Activated CD4-positive, CD25-positive, alpha-beta regulatory T cell (primary cell): ENCODE measurements at places on chromosomes 4 and X.

DNA sequence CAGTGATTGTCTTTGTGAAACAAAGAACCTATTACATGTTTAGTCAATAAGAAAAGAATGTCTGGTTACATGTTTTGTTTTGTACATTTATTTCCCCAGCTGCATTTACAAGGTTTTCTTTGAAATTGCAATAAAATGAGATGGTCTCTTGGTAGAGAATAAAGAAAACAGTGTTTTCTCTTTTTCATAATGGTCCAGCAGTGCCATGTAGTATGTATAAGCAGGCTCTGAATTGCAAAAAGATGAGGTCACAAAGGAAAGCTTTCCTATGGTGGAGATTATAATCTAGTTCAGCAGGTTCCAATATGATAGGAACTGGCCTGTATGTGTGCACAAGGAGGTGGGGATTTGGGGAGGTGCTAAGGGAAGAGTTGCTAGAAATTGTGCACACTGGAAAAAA, 1417.3 kb downstream of the STIM2 start:
- no peak for DNase-seq

- no peak for DNase-seq
Measured at GRCh38 chrX:95754411-95754810, 930.2 kb upstream of the DIAPH2 start.

- no peak for DNase-seq
Measured at GRCh38 chr4:107792711-107793110, 32.0 kb upstream of the SGMS2 start.

GRCh38 chrX:41516999-41517765, 70.0 kb downstream of the NYX start:
- DNase-seq = no peak

DNA sequence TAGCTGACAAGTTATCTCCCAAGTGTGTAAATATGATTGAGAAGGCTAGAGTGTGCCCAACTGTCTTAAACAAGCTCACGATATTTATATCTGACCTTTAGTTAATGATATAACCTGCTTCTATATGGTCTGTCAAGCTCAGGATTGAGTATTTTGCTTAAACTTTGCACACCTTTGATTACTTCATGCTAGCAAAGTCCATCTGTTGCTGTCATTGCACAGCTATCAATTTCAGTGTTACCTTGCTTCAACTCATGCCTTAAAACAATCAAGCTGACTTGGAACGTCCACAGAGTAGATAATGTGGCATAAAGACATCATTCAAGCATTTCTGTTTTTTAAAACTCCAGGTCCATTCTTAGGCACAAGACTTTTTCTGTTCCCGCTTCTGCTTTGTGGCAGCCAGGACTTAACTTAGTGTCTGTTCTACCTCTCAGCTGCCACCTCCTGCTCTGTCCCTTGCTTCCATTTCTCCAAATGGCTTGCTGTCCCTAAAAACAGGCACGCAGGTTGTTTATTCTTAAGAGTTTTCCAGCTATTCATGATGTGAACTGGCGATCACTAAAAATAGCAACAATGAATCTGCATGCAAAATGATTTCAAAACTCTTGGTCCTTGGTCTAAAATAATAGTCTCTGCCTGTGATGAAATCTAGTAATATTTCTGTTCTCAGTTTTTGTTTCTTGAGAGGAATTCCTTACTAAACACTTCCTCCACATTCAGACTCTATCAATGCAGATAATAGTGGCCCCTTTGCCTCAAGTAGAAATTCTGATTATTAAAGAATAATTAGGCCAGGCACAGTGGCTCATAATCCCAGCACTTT, 16.3 kb upstream of the NEIL3 start:
- no peak for DNase-seq

GRCh38 chr4:182083671-182084410, 159.4 kb upstream of the TENM3 start:
- no peak for DNase-seq

DNA sequence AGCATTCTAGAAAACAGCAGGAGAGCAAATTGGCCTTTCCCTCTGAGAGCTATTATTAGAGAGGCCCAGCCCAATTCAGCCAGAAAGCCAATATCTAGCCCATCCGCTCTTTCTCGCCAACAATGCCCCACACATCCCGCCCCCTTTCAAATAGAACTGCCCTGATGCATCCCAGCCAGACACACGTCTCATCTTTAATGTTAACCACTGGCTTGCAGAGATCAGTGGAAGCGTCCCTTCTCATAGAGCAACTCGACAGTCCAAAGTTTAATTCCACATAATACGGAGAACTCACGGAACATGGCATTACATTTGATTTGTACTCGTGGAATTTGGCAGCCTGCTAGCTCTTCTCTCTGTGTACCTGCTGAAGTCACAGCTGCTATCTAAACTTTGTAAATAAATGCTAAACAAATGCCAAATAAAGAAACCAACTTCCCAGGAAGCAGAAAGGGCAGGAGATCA, 304.4 kb downstream of the DHX15 start:
- DNase-seq = no peak
